ENCODE measurements at places on chromosomes 1 and 21.

DNA sequence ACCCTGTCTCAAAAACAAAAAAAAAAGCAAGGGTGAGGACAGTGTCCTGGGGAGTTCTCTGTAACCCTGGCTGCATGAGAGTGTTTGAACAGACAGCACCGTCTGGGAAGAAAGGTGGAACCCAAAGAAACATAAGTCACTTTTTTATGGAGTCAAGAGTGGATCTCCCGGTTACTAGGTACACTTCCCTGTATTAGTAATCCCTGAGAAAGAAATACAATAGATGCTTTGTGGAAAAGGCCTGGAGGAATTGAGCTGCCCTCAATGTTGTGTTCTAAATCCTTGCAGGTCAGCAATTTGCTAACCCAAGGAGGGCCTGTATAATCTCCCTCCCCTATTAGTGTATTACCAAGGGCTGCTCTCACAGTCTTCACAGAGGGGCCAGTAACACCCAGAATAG, 16.6 kb downstream of the DEGS1 start:
- no peak for DNase-seq

DNA sequence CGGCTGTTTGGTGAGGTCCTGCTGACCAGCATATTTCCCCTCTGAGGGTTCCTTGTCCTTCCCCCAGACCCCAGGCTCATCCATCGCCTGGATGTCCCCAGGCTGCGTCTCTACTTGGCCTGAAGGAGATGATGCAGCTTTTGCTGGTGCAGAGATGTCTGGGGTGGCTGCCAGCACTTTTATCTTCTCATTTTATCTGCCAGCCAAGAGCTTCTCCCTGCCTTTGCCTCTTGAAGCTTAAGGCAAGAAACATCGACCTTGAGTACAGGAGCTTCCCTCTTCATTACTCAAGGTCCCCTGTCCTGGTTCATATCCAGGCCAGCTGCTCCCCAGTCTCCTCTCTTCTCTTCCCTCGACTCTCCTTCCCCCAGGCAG, 9.2 kb upstream of the H6PD start:
- DNase-seq: no peak

GRCh38 chr1:205970486-205970885, 27.2 kb upstream of the SLC26A9 start:
- no peak for DNase-seq

GRCh38 chr1:89771991-89772560, 48.8 kb upstream of the LRRC8D start:
- DNase-seq: no peak

- DNase-seq: peak; percentile 23
Measured at GRCh38 chr1:59005491-59006288, 221.8 kb upstream of the JUN start.

DNA sequence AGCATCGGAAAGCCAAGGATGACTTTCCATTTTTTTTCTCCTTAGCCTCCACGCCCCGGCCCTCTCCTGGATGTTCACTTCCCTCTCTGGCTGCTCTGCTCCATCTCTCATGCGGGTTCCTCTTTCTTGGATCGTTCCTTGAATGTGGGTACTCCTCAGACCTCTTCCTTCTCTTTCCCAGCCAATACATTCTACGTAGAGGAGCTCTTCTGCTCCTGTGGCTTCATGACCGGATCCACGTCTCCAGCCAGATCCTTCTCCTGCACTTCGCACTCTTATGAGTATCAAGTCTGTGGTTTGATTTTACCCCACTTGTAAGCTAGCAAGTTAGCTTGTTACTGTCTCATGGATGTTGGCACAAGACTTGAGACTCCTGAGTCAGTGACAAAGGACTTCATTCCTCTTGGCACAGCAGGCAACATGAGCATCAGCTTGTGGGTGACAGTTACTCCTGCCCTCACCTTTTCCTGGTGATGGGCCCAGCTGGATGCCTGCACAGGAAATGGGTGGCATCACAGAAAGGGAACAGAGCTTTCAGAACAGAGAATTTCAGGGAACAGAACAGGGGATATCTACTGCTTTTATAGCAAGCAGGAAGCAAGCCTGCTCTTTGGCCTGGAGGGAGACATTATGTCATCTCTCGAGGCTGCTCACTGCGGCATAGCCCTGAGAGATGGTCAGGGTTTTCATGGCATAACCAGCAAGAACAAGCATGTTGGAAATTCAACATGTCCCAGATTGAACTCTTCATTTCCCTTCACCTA, 100.1 kb upstream of the KIF26B start:
- DNase-seq: no peak

- no peak for DNase-seq
Measured at GRCh38 chr1:75953461-75953860, 21.3 kb upstream of the ASB17 start.
